Tongue (tissue), 3 donors: ENCODE measurements at places on chromosomes 7 and 10. TPM values are rescaled to one million over a fixed set of nuclear protein-coding genes. Genes with fewer than 3 reads are reported as not detected.

The GAD2 gene
- total RNA-seq = not detected

The STAG3 gene
- 0.72 TPM for total RNA-seq

DNA sequence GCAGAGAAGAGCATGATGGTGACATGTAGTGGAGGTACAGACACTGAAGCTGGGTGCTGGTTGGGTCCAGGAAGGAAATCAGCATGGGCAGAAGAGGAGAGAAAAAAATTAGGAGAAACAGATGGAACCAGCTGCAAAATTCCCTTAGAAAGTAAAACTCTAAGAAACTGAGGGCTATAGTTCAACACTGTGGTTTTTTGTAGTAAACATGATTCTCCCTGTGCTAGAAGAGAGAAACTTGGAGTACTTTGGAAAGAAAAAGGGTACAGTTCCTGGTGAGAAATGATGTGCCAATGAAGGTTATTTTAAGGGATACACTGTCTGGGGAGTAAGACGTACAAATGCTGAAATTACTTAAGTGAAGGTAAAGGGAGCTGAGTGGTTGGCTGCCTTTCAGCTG, 181.5 kb upstream of the HPS1 start:
- DNase-seq = no peak

- peak; percentile 96 for DNase-seq
These were observed at the start of gene PPP1R3C for GRCh38 chr10:91632671-91633550. Gene PPP1R3C (minus strand): TSS chr10:91633071. CDS start chr10:91632969, 102 bp downstream.

GRCh38 chr10:116668446-116668845, 47.7 kb downstream of the PNLIPRP2 start:
- no peak for DNase-seq

- no peak for DNase-seq
These were observed 121.5 kb downstream of the VIPR2 start for GRCh38 chr7:159023206-159023605.

DNA sequence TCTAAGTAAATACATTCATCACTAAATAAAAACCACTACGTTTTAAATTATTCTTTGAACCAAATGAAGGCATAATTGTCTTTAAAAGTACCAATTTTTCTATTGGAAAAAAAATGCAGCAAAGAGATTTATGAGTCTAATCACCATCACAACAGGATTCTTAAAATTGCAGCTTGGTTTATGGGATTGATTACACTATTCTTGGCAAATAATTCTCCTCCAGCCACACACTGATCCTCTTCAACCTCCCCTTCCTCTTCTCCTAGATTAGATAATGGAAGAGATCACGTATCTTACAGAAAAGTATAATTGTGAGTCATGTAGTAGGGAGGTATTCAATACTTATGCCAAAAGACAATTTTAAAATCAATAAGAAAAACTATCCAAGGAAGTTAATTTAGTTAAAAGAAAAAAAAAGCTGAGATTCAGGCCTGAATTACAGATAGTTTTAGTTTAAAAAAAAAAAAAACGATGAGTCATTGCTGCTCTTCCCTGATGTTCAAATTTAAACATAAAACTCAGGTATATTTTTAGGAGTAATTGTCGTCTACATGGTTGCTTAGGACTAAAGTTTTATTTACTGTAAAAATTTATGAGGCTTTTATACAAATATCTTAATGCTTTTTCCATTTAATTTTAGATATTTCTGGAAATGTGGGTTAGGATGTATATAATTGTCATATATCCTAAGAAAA, 133.7 kb upstream of the CDK1 start:
- no peak for DNase-seq

DNA sequence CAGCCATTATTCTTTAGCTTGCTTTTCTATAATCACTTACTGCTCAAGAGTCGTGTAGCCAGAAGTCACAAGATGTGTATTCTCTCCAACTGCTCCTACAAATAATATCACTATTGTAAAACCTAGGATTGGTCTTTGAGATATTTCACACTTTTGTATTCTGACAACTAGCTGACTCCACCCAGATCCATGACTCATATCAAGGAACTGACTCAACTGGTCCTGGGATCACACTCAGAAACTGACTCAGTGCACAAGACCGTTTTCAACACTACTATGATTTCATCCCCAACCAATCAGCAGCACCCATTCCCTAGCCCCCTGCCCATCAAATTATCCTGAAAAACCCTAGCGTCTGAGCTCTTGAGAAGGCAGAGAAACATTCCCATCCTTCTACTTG, 56.5 kb upstream of the ORC5 start:
- no peak for DNase-seq

GRCh38 chr10:124143721-124144120, 50.3 kb upstream of the CHST15 start:
- no peak for DNase-seq

DNA sequence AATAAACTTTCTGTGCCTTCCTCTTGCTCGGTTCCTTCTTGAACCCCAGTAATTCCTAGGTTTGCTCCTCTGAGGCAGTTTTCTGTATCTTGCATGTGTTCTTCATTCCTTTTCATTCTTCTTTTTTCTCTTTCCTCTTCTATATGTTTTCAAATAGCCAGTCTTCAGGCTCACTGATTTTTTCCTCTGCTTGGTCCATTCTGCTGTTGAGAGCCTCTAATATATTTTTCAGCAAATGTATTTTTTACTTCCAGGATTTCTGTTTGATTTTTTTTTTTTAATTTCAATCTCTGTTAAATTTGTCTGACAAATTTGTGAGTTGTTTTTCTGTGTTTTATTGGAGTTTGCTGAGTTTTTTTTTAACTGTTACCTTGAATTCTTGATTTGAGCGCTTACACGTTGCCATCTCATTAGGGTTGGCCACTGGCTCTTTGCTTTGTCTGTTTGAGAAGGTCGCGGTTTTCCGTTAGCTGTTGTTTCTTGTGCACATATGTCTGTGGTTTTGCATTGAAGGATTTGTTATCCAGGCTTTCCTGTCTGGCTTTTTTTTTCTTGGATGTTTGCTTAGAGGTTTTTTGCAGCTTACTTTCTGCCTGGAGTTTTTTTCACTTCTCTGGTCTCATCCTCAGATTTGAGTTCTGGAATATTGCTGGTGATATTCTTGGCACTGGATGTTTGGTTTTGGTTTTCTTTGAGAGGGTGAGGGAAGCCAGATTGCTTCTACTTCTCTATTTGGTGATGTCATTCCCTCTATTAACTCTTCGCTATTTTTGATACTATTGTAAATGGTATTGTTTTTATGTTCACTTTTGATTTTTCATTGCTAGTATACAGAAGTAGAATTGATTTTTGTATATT, 12.7 kb downstream of the SPRN start:
- no peak for DNase-seq

GRCh38 chr10:128498746-128499145, 372.5 kb upstream of the MKI67 start:
- DNase-seq = no peak
